ENCODE measurements at places on chromosomes 1 and 21.

DNA sequence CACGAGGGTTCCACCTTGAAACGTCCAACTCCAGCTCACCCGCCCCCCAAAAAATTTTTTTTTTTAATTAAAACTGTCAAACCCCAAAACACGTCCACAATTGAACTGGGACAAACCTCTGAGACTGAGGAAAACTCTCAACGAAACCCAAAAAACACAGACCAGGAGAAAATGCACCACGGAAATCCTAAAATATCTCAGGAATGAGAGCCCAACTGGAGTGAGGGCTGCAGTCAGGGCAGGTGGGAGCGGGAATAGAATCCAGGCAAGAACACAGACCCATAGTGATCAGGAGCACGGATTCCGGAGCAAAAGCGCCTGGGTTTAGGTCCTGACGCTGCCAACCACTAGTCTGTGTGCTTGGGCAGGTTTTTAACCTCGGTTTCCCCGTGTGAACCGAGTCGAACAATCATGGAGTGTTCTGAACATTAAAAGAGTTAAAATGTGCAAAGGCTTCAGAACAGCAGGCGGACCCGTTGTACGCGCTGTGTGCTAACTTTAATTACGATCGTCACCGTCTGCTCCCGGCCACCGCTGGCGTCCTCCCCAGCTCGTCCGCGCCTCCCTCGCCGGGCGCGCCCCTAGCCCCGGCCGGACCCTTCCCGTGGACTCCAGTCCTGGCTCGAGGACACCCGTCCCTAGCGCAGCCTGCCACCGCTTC, 624 bp downstream of the ARHGAP29 start:
- DNase-seq, result no peak

GRCh38 chr21:44458971-44459711, 3.8 kb downstream of the LRRC3 start:
- no peak for DNase-seq

GRCh38 chr1:88351960-88352359, 332.1 kb upstream of the PKN2 start:
- DNase-seq, result no peak

GRCh38 chr1:205716371-205717132, 33.4 kb downstream of the NUCKS1 start:
- DNase-seq, result no peak

DNA sequence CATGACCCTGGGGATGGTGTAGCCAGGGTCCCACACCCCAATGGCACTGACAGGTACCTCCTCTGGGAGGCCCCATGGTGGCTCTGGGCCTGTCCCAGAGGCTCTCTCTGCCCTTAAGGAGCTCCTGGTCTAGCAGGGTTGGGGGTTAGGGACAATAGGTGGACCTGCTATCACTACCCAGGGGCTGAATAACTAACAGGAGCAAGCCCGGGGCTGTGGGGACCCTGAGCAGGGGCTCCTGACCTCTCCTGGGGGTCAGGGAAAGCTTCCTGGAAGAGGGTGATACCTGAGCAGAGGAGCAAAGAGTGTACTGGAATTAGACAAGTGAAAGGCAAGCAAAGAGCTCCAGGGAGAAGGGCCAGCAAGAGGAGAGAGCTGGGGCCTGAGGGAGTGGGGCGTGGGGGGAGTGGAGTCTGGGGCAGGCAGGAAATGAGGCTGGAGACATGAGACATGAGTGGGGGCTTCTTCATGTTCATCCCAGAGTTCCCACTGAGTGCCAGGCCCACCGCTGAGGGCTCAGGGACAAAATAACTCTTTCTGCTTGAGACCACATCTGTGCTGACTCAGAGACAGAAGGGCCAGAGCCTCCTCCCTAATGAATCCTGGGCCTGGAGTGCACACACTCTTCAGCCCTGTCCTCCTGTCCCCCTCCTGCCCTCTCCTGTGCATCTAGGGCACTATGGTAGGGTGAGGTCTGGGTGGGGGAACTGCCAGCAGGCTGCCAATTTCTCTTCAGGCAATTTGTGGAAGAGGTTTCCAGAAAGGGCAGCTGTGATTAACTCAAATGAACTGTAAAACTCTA, 517.6 kb downstream of the PTPRU start:
- no peak for DNase-seq

Measured in NCI-H187 (cell line).